ENCODE measurements at places on chromosomes 2 and 18.

- no peak for DNase-seq
Observed at GRCh38 chr2:159262226-159262625, 24.3 kb downstream of the WDSUB1 start.

DNA sequence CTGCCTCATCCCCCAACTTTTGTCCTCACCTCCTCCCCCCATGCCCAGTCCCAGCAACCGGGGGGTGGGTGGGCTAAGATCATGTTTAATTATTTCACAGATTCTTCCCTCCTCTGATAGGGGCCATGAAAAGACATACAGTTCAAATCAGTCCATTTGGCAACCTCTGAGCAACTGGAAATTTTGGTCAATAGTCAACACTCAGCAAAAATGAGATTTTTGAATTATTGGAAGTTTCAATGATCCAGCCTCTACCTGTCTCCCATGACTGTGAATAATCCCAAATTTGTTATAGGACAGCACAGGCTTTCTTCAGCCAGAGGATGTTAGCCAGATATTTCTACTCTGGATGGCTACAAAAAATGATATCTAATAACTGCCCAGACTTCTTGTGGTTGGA, 549.9 kb downstream of the TNS1 start:
- DNase-seq = no peak

- DNase-seq = no peak
Observed at GRCh38 chr18:70649683-70650082, 360.8 kb downstream of the SOCS6 start.

GRCh38 chr2:129756276-129756675, 223.2 kb upstream of the RAB6C start:
- no peak for DNase-seq

DNA sequence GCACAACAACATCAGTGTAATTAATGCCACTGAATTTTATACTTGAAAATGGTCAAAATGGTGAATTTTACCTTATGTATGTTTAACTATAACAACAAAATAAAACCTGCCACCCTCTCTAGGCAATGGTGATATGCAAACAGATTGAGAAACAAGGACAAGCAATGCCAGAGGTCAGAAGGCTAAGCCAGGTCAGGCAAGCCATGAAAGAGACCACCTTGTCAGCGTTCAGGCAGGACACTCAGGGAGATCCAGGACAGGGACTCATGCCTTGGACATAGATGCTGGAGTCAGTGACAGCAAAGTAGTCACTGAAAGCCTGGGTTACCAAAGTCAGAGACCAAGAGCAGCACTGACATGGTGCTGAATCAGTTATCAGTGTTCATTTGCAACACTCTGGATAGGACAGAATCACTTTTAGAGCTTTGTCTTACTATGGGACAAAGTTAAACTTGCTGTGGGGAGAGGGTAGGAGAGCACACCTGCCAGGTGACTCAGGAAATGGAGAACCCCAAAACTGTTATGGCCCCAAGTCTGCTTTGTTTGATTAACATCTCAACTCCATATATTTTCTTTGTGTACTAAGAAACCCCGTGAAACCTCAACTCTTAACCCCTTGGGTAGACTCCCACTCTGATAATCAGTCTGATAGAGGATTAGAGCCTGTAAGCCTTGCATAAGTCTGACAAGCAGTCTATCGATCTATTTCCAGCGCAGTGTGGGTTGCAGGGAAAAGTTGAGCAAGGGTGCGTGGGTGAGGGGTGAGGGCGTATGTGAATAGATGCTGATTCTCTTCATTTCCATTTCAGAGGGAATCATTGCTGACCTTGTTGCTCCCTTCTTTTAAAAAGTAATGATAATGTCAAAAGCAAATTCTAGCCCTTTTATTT, 48.7 kb upstream of the ZNF385B start:
- DNase-seq = no peak

DNA sequence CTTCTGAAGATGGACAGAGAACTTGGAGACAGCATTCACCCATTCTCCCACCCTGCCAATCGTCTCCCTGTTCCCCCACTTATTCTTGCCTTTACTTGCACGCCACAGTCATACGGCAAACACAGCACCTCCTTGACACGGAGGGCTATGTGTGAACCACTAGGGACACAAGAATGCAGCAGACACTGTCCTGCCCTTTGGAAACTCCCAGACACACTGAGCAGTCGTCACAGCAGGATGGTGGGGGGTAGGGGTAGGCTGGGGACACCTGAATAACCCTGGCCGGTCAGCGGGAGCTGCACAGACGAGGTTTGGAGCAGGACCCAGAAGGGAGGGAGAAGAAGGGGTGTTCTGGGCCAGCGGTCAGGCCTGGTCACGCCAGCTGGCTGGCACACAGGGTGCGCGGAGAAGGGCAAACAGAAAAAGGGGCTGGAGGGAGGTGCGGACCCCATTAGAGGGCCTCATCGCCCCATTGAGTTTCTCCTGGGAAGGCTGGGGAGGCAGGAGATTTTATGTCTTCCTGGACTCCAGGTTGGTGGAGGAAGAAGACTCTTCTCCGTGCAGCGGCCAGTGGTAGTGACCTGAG, 40.0 kb upstream of the FOSL2 start:
- no peak for DNase-seq

GRCh38 chr2:56416500-56417176, 232.8 kb downstream of the CCDC85A start:
- no peak for DNase-seq

GRCh38 chr2:140085674-140086073, 1305.5 kb upstream of the NXPH2 start:
- DNase-seq = no peak

DNA sequence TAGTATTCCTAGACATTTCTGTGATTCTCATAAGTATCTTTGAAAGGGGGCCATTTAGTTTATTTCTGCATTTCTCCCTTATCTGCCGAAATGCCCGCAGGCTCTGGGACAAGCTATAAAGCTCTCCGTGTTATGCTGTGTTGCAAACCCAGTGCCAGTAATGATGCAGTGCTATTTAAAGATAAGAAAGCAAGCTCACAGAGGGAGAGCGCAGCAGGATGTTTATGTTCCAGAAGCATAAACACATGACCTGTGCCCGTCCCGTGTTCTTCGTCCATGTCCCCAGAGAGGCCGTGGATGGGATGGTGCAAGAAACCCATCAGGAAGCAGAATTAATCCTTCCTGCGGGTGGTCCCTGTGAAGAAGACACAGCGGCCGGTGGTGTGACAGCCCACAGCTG, 99.4 kb downstream of the NEDD4L start:
- DNase-seq = no peak

- no peak for DNase-seq
Observed at GRCh38 chr2:223897669-223898330, 47.3 kb downstream of the WDFY1 start.
